T-helper 1 cell (primary cell): ENCODE measurements at places on chromosomes 2 and 18.

GRCh38 chr2:177306550-177306949, 42.0 kb upstream of the NFE2L2 start:
- no peak for DNase-seq

DNA sequence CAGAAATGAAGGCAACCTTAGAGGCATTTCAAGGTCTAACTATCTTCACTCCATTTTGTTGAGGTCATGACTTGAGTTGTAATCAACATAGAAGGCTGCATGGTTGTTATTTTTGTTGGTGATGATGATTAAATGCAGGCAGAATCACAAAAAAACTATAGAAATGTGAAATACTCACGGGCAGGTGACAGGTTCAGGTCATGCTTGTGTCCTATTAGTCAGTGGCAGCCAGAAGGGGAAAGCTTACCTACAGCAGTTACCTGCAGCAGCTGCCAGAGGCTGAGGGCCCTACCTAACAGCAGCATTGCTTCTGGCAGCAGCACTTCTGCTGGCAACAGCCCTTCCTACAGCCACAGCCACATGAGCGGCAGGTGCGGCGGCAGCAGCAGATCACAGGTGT, 394 bp downstream of the SCYGR3 start:
- DNase-seq: no peak

DNA sequence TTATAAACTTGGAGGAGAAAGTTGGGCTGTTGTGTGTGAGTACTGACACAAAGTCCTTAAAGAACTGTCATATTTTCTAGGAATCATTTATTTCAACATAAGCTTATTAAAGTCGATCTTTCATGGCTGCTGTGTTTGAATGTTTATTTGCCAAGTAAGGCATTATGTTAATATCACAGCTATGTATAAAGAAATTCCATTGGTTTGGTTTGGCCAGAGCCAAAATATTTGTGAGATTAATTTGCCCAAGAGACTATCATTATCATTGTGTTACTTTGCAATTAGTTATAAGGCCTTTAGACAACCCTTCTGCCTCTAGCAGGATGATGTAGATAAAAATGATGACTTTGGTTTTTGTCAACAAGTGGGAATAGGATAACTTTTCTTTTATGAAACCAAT, 240.6 kb upstream of the NT5C1B start:
- no peak for DNase-seq

DNA sequence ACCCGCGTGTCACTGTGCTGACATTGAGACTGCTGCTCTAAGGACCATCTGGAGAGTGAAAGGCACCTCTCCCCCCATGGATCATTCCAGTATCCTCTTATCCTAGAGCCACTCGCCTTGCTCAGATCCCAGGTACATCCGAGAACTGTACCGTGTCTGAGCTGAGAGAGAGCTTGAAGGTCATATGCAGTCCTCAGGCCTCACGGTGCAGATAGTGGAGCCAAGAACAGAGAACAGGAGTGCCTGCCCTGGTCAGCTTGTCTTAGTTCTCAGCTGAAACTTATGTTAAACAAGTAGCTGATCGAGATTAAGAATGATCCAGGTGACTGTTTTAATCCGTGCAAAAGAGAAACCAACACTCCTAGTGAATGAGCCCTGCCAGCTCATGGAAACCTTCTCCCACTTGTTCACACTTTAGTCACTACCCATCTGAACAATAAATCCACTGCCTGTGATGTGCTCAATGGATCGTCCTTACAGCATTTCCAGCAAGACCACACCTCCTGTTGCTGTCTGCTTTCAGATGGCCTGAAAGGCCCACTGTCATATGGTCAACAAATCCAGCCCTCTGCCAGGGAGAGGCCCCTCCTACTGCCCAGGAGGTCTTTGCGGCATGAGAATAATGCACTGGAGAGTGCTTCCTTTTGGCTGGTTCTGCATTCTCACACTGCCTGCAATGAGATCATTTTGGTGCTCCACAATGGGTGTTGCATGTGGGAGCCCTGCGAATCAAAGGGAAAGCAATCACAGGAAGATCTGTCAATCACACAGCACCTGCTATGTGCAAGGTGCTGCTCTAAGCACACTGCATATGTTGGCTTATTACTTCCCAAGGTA, 43.7 kb upstream of the APCDD1 start:
- DNase-seq: no peak

DNA sequence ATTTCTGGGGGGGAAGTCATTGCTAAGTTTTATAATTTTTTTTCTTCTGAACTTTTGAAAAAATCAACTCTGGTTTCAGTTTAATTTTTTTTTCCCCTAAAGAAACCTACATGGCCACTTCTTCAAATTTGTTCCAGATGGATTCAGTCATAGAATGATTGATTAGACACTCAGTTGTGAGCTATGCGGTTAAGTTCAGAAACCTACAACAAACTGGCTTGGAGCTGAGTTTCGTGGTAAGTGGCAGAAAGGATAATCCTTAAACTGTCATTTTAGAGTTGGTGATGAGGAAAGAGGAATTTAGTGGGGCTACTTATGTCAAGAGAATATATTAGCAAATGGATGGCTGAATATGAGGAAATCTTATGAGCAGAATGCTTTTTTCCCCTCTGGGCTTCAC, 23.7 kb downstream of the EFEMP1 start:
- no peak for DNase-seq

GRCh38 chr2:20355131-20355530, 4.5 kb upstream of the PUM2 start:
- no peak for DNase-seq

GRCh38 chr2:110877031-110877827, 144.9 kb downstream of the ACOXL start:
- no peak for DNase-seq

GRCh38 chr2:32738939-32739338, 111.1 kb downstream of the TTC27 start:
- DNase-seq: no peak

- DNase-seq: no peak
Measured at GRCh38 chr18:62413206-62413605, 88.1 kb downstream of the TNFRSF11A start.

DNA sequence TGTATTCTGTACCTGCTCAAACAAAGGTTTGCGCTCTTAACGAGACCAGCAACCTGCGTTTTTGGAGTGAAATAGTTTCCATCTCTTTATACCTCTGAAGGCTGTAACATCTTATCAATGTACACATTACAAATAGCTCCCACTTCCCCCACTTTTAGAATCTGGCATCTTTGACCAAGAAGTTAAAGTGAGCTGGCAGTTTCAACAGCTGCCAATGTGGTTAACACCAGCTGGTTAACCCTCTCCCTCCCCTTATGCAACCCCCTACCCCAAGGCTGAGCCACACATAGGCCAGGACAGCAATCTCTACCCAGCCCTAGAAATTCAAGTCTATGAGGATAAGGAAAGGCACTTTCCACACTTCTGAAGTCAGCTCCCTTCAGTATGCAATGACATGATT, 2.2 kb upstream of the SERTAD2 start:
- no peak for DNase-seq

DNA sequence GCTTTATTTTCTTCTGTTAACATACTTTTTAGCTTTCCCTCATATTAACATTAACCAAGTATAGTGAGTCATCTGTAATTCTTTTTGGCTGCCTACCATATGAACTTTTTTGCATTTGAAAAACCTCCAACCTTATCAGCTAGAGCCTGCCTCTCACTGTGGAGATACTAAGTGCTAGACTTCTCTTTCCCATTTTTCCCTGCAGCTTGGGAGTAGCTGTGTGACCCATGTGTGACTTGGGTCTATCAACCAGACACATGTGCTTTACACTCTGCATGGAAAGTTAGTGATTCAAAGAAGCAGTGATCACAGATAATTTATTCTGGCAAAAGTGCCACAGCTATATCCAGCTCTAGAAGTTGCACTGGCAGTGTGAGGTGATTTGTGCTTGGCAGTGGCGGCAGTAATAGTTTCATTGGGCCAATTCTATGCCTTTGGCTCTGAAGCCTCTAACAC, 36.3 kb downstream of the PREPL start:
- no peak for DNase-seq

GRCh38 chr18:28281400-28281799, 104.5 kb upstream of the CDH2 start:
- DNase-seq: no peak

DNA sequence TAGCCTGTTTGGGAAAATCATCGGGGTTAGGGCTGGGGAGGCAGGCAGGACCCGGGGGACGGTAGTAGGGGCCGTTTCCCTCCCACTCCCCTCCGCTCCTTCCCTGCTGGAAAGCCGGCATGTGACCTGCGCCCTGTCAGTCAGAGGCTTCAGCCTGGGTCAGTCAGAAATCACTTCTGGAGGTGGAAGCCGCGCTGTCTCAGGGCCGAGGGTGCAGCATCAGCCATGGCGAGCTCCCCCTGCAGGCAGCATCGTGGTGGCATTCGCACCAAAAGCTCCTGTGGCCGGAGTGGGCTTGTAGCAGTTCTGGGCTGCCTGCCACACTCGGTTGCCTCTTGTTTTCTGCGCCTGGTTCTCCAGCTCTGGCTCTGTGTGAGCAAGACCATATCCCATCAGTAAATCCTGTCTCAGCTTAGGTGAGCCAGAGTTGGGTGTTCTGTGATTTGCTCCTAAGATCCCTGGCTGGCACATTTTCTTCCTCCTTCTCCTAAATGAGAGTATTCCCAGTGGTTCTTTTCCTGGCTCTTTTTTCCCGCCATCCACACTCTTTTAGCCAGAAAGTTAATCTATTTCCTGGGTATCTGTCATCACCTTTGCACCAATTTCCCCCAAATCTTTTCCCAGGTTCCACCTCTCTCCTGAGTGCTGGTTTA, 123.9 kb upstream of the CD302 start:
- peak; percentile 67 for DNase-seq

- no peak for DNase-seq
Measured at GRCh38 chr18:78303519-78304191, 676.0 kb upstream of the SALL3 start.
